Inflammatory macrophage (primary cell): ENCODE measurements at places on chromosomes 3 and 15.

DNA sequence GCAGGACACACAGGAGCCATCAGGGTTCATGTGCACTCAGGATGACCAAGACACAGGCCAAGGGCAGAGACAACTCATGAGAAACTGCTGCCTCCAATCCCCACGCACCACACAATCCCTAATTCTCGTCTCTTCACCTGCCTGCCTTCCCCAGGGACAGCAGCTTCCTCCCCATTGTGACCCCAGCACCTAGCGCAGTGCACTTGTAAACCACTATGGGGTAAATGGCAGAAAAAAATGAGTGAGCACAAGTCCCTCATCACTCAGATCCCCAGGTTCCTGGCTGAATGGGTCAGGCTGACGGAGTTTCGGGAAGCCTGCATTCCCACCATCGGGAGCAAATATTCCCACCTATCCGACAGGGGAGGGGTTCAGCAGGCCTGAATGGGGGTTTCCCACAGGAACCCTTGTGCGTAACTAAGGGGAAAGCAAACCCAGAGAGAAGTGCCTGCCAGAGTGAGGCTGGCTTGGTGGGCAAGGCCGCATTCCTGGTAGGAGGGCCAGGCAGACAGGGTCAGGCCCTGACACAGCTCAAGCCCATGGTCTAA lies 18.8 kb downstream of the PLXNB1 start:
- DNase-seq = no peak

- DNase-seq = peak; percentile 50
Observed at GRCh38 chr3:14216257-14217048, 37.8 kb downstream of the LSM3 start.

- peak; percentile 64 for DNase-seq
Observed at GRCh38 chr15:76310475-76311099, 682 bp downstream of the ETFA start.

DNA sequence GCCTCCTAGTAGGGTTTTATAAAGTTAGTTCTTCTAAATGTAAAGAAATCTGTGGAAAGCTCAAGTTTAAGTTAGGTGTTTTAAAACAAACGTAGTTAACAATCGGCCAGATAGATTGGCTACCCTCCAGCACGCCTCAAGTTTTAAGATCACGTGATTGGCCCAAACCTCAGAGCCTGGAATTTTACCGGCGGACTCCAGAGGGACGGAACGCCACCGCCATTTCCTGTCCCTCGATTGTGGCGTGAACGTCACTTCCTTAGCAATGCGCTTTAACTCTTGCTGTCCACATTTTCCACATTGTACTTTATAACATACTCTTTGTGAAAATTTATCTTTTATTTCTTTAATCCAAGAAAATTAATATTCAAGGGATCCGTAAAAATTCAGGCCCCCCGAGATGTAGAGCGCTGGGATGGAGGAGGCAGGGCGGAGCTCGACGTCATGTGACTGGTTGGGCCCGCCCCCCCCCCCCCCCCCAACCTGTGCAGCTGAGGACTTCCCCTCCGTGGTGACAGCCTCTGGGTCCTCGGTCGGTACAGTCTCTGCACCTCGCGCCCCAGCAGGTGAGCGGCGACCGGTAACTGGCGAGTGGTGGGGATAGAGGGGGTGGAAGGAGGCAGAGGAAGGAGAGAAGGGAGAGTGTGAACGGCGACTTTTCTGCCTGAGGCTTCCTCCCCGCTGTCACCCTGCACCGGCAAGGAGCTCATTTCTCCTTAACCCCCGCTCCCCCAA lies at the start of gene ATP6V1A:
Gene ATP6V1A (plus strand): TSS at position 488 of the 735 bp plus-strand sequence. CDS start 31,719 bp downstream, outside the sequence.
- DNase-seq = peak; percentile 92

DNA sequence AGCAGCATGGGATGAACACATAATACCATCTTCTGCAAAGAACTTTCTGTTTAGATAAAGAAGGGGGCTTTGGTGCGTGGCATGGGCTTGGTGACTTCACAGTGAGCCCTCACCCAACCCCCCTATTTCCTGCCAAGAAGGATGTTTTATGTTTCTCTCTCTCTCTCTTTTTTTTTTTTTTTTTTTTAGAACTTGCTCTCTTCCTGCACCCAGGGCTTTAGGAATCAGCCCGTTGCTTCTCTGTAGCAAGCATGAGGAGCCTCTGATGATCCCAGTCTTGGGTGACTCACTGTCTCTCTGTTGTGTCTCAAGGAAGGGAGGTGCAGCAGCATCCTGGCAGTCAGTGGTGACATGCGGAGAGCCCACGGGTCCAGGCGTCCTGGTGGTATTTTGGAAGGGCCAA lies 49.1 kb downstream of the CCK start:
- DNase-seq = no peak

DNA sequence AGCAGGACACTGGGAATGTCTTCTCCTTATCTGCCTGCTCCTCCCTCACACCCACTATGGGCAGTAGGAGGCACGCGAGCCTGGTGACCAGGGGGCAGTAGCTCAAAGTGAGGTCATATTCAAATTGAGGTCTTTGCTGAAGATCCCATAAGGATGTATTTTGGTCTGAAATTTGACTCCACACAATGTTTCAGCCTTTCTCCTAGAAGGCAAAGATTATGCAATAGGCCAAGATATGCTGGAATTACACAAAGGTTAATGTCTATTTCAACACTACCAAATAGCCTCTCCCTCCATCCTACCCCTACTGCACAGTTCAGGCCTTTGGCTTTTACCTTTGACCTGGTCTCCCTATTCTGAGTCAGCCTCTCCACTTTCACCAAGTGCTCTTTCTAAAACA lies 203.0 kb downstream of the TIGIT start:
- peak; percentile 9 for DNase-seq

GRCh38 chr3:72445827-72446217 lies 402.4 kb downstream of the SHQ1 start:
- no peak for DNase-seq
